Forelimb muscle (tissue), 1 donor: ENCODE measurements at places on chromosomes 11 and 22.

- no peak for DNase-seq
Measured at GRCh38 chr11:98143661-98144060, 877.1 kb upstream of the CNTN5 start.

- no peak for DNase-seq
Measured at GRCh38 chr11:19813158-19813879, 100.7 kb downstream of the NAV2 start.

GRCh38 chr11:112085822-112086421, 634 bp downstream of the TIMM8B start:
- no peak for DNase-seq

DNA sequence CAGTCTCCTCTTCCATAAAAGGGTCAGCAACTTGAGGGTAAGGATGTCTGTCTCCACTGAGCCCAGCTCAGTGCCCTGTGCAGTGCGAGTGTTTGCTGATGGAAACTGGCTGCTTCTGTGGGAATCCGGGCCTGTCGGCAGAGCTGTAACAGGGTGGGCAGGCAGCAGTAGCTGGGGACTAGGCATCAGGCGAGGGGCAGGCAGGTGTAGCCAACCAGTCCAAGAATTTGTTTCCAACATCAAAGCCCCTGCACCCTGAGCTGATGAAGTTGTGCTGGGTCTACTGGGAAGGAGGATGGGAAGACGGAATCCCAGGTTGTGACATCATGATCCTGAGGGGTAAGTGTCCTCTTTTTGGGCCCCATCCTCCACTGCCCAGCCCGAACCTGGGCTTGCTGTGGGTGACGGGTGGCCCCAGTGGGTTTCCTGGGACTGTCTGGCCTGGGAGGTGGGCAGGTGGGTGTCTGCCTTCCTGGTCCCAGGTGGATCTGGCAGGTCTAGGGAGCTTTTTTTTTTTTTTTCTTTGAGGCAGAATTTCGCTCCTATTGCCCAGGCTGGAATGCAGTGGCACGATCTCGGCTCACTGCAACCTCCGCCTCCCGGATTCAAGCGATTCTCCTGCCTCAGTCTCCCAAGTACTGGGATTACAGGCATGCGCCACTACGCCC, 11.0 kb downstream of the SLC29A2 start:
- no peak for DNase-seq

DNA sequence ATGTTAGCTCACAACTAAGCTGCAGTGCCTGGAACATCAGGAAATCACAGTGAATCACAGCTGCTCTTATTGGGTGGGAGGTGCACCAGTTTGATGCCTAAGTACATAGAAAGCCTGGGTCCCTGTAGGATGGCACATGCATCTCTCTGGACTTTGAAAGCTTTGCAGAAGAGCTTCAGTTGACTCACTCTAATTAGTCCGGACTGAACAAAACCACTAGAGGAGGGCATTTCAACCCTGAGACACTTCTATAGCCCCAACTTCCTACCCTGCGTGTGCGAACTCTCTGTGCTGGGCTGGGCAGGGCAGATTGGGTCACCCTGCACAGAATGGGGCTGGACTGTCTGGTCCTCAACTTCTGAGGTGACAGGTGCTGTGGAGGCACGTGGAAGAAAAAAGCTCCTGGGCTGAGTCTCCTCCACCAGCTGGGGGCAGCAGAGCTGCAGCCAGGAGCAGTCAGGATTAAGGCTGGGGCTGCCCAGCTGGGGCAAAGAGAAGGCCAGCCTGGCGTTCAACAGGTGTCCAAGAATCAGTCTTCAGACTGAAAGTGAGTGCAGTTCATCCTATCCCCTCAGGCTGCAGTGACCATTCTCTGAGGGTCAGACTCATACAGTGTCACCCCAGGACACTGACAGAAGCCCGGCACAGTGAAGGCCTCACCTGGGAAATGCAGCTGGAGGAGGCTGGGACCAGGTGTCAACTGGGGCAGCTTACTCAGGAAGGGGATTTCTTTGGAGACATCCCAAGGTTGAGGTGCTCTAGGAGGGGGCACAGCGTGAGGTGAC, 22.1 kb downstream of the GGTLC2 start:
- no peak for DNase-seq

GRCh38 chr11:62546929-62547625, 471 bp upstream of the AHNAK start:
- no peak for DNase-seq

- DNase-seq: no peak
Measured at GRCh38 chr22:35899736-35900135, 128.9 kb downstream of the RBFOX2 start.

- no peak for DNase-seq
Measured at GRCh38 chr22:38696606-38697424, 3.9 kb downstream of the JOSD1 start.

- DNase-seq: no peak
Measured at GRCh38 chr22:25353516-25354445, 134.3 kb downstream of the CRYBB2 start.

DNA sequence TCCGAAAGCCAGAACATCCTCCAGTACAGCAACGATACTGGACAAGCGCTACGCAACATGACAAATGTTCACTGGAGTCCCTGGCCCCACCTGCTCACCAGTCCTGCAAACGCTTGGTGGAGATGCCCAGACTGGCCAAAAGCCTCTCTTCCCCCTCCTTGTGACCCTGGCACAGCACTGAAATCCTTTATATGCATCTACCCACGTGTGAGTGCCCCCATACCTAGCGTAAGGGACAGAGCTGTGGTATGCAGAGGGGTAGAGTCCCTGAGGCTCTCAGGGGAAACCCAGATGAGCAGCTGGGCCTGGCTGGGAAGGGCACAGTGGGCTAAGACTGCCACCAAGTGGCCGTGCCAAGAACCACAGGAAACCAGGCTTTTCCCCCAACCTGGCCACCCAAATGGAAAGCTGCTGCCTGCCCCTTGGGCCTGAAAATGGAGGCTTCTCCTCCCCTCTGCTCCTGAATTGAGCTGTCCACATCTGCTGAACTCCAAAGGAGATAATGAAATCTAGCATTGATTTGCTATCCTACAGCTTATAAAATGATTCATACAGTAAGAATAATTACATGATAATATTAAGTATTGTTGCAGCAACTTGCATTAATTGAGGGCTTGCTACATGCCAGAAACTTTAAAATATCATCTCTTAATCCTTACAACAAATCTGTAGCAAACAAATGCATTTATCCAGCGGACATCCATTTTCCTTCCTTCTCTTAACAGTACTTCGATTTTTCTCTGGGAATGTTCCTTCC, 24.8 kb upstream of the TTC12 start:
- no peak for DNase-seq

DNA sequence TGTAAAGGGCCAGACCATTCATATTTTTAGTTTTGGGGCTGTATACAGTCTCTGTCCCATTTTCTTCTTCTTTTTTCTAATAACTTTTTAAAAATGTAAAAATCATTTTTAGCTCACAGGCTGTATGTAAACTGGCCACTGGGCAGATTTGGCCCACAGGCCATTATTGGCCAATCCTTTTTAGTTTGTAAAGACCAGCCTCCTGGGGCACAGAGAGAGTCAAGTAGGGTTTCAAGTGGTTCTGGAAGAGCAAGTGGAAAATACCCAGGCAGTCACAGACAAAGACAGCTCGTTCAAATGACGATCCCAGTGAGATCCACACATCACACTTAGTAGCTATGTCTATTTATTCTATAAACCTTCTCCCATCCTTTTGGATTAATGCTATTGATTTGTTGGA, 150.2 kb upstream of the ARHGAP20 start:
- DNase-seq: no peak

DNA sequence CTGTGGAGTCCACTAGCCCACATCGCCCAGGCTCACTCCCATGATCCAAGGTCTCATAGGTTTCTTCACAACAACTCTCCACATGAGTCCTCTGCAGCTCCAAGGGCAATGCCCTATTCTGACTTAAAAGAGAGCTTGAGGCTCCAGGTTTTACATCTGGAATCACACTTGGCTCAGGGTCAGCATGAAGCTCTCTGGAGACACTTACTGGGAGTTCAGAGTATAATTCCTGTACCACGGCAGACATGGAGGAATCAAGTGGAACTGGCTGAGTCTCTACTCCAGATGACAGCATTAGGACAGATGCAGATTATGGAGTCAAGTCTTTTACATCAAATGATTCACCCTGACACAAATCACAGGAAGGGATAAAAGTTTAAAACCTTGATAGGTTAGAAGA, 11.4 kb downstream of the PRR14L start:
- no peak for DNase-seq

DNA sequence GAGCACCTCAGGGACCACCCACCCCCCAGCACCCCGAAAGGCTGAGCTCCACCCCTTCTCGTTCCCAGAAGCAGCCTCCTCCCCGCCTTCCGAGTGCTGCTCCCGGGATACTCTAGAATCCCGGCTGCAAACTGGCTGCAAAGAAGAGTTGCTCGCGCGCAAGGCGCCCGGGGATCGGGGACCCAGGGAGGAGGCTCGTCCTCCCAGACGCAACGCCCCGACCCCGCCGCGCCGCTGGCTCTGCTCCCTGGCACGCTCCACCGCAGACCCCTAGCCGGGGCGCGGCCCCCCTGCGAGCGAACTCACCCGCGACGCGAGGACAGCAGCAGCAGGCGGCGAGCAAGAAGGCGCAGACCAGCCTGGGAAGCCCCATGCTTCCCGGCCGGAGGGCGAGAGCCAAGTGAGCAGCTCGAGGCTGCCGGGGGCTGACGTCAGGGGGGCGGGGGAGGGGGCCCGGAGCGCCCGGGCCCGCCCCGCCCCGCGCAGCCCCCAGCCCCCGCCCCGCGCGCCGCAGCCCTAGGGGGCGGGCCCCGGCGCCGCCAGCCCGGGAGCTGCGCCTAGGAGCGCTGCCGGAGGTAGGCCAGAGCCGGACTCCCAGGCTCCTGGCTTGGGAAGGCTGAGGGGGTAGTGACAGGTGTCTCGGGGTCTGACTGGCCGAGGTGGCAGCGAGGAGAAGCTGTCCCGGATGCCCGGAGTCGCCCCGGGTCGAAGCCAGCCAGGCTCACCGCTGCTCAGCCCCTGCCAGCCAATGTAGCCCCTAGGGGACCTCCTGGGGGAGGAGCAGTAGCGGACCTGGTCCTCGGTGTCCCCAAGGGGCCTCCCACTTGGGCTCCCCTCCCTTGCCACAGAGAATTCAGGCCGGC, at the start of gene MCAM:
Gene MCAM, minus strand, starts transcription at position 402 of the 863 bp plus-strand sequence. Its CDS starts 29 bp downstream, at position 373.
- DNase-seq: no peak
